ENCODE measurements at places on chromosomes 7 and 10.

DNA sequence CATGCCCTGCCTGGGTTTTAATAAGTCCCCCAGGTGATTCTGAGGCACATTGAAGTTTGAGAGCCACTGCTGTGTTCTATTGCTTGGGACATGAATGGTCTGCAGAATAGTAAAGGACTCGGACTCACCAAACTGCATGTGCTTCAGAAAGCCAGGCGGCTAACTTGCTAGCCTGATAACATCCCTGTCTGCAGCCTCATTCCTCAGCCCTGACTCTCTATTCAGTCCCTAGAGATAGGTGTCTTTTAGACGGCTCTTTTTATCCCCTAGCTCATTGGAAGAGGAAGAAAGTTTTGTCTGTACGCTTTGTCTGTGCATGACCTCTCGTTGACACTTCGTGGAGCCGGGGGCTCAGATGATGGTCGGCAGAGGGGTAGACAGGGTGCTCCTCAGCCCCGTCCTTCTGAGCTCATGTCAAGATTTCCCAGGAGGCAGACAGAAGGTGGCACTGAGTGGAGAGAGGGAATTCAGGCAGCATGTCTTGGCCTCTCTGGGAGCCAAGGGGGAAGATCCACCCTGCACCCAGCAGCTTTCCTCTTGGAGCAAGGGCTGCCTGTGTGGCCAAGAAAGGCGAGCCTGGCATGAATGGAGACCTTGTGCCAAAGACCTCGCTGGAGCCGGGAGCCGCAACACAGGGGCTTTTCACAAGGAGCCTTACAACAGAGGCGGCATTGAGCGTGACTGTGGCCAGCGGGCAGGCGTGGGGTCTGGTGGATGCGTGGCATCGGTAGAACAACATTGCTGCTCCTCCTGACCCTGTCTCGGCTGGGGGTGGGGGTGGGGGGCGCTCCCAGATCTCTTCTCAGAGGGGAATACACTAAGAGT is 51.1 kb upstream of the PODXL start:
- DNase-seq: no peak

GRCh38 chr10:95600158-95600557 is 39.0 kb upstream of the SORBS1 start:
- no peak for DNase-seq

- DNase-seq: no peak
Observed at GRCh38 chr7:831596-832166, 595 bp upstream of the SUN1 start.

- DNase-seq: no peak
Observed at GRCh38 chr7:16615228-16615627, 30.3 kb downstream of the ANKMY2 start.

GRCh38 chr7:33788531-33788930 is 116.8 kb upstream of the BMPER start:
- DNase-seq: no peak

- DNase-seq: no peak
Observed at GRCh38 chr7:48755061-48755555, 169.2 kb upstream of the CDC14C start.

- no peak for DNase-seq
Observed at GRCh38 chr10:75663947-75664664, 232.7 kb downstream of the LRMDA start.

All from NCI-H2081 treated with DMSO at 0.1 percent for 48 hours (cell line).